ENCODE measurements at places on chromosomes 2 and 18. TPM values are rescaled to one million over a fixed set of nuclear protein-coding genes. Genes with fewer than 3 reads are reported as not detected.

DNA sequence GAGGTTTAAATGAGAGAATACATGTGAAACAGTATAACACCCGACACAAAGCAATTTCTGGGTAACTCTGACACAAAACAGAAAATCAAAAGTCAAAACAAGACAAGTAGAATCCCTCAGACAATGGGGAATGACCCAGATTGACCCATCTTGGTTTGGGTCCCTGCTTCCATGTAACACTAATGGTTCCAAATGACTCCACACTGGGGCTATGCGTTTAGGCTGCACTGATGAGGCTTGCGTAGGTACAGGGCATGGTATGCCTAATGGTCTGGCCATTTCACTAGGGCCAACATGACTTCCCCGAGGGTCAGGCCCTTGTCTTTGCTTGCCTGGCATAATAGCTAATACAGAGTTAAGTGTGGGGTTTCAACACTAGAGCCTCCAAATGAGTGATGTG lies 27.2 kb upstream of the NFE2L2 start:
- no peak for DNase-seq

SP110 gene
- 11.6 TPM for total RNA-seq

- DNase-seq, result no peak
Measured at GRCh38 chr2:39154944-39155343, 34.1 kb upstream of the SOS1 start.

DNA sequence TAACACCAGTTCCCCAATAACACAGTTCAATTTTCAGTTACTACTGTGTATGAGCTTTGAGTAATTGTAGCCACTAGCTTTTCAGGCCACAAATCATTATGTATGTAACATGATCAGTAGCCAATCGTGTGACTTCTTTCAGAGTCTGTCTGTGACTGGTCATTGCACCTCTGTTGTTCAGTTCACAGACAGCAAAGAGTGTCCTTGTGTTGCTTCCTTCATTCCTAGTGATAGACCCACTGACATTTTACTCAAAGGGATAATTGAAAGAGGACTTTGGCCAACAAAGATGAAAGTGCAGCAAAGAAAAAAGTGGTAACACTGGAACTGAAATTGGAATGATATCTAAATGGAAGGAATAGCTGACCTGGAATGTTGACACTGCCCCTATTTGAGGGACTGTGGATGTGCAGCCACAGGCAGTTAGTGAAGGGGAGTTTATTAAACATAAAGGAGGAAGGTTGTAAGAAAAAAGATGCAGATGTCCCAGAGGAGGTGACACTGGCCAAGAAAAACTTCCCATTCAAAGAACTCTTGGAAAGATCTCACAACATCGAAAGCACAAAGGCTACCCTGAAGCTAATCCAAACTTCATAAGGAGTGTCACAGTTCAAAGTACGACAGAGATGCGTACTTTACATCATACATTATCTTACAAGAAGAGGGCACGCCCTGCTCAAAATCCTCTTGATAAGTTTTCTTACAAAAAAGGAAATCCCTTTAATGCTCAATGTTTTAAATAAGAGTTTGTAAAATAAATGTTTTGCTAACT lies 19.3 kb downstream of the TTC39C start:
- DNase-seq, result no peak

- no peak for DNase-seq
Measured at GRCh38 chr2:133598769-133599168, 30.5 kb upstream of the NCKAP5 start.

- no peak for DNase-seq
Measured at GRCh38 chr2:175620106-175620505, 382.0 kb downstream of the LNPK start.

DNA sequence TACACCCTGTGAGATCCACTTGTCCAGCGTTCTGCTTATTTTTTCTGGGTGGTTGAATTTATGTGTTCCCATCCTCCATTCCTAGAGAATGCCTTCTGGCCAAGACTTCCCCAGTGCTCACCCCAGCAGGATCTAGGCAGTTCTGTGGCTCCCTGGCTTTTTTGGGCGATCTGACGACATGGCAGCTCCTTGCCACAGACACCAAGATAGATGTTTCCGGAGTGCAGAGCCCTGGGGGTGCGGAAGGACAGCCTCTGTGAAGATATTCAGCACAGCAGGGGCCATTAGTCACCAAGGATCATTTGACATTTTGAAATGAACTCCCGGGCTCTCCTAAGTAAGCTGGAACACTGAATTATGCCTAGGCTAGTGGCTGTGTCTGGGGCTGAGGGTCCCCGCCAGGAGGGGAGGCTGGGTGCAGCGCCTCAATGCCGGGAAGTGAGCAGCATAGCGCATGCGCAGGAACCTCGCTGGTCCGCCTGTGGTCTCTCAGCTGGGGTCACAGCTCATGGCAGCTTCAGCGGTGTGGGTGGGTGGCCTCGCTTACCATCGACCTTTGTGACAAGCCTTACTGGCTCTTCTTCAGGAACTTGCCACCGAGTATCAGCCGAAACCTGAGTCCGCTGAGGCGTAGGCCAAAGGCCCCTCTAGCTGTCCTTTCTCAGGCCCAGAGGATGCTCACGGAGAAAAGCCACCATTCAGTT lies 60.3 kb downstream of the MEX3C start:
- DNase-seq, result peak; percentile 95

ELP2 gene
- total RNA-seq, result 110 TPM

DNA sequence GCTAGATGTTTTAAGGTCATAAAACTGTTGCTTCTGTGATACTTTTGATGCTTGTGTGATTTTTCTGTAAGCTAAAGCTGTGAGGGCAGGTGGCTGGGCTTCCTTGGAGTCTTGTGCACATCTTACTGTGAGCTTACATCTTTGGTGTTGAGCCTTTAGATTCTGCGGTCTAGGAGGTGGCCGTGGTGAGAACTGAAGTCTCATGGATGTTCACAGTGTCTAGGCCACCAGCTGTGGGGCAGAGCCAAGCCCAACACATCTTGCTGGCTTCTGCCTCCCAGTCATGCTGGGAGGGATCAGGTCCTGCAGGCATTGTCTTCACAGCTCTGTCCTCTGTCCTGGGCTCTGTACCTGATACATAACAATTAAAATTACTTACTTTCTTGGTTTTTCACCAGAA lies 219.7 kb upstream of the HS6ST1 start:
- no peak for DNase-seq

DNA sequence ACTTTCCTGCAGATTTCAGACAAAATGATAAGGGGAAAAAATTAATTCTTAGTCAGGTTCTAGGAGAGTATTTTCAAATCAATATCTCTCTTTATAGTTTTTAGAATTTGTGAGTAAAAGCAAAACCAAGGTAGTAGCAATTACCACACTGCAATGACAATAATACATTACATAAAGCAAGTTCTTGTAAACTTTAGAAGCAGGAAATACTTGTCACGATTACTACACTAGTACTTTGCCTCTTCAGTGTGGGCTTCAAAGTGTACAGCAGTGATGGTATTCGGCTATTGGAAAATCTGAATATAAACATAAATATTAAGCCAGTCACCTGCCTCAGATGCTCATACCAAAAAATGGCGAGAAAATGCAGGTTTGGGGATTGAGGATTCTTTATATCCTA lies 81.0 kb downstream of the ALPK2 start:
- no peak for DNase-seq

ALKAL2 gene
- total RNA-seq, result not detected

DNA sequence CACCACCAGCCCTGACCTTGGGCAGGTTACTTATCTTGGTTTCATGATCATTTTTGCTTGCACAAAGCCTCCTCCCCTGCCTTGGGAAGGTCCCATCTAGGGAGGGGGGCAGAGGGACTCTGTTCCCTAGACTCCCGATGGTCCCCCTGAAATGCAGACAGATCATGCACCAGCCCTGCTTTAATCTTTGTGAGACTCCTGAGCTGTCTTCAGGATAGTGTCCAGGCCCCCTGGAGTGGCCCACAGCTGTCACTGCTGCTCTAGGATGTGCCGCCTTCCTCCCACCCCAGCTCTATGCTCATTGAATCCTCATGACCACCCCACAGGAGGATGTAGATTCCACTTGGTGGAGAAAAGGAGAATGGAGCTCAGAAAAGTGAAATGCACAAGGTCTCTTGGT lies 28.0 kb downstream of the PCARE start:
- no peak for DNase-seq

- no peak for DNase-seq
Measured at GRCh38 chr2:124187948-124188347, 162.9 kb downstream of the CNTNAP5 start.

Data from A673 (cell line).